ENCODE measurements at places on chromosomes 6 and 20.

- no peak for DNase-seq
Measured at GRCh38 chr6:33779290-33779689, 9.6 kb downstream of the LEMD2 start.

- no peak for DNase-seq
Measured at GRCh38 chr6:76418560-76419223, 346.2 kb upstream of the IMPG1 start.

- no peak for DNase-seq
Measured at GRCh38 chr6:127517693-127518092, 1.4 kb downstream of the MTCL3 start.

- no peak for DNase-seq
Measured at GRCh38 chr20:32969356-32970114, 34.7 kb downstream of the SUN5 start.

GRCh38 chr6:39941820-39942219 lies 7.6 kb upstream of the MOCS1 start:
- DNase-seq = no peak

DNA sequence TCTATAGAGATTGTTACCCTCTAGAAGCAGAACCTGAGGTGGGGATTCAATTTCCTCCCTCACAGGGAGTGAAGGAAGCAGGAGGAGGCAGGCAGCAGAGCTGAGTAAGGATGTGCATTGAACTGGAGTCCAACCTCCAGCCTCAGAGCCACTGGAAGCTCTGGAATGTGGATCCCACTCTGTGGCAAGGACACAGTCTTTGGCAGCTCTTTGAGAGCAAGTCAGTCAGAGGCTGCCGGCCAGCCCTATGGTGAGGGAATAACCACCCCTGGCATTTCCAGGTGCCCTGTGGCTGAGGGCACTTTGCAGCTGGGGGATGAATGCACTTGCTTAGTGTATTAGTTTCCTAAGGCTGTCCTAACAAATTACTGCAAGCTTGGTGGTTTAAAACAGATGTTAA lies 37.2 kb downstream of the EBF4 start:
- no peak for DNase-seq
